Stimulated activated CD8-positive, alpha-beta memory T cell treated with anti-CD3 and anti-CD28 coated beads, Interleukin-15, amount 100 ng/mL, for 4 hours (primary cell): ENCODE measurements at places on chromosomes 7 and 10.

- no peak for DNase-seq
Measured at GRCh38 chr7:54802841-54803240, 43.8 kb upstream of the SEC61G start.

GRCh38 chr10:67788028-67788886, 49.7 kb downstream of the DNAJC12 start:
- DNase-seq, result peak; percentile 19

DNA sequence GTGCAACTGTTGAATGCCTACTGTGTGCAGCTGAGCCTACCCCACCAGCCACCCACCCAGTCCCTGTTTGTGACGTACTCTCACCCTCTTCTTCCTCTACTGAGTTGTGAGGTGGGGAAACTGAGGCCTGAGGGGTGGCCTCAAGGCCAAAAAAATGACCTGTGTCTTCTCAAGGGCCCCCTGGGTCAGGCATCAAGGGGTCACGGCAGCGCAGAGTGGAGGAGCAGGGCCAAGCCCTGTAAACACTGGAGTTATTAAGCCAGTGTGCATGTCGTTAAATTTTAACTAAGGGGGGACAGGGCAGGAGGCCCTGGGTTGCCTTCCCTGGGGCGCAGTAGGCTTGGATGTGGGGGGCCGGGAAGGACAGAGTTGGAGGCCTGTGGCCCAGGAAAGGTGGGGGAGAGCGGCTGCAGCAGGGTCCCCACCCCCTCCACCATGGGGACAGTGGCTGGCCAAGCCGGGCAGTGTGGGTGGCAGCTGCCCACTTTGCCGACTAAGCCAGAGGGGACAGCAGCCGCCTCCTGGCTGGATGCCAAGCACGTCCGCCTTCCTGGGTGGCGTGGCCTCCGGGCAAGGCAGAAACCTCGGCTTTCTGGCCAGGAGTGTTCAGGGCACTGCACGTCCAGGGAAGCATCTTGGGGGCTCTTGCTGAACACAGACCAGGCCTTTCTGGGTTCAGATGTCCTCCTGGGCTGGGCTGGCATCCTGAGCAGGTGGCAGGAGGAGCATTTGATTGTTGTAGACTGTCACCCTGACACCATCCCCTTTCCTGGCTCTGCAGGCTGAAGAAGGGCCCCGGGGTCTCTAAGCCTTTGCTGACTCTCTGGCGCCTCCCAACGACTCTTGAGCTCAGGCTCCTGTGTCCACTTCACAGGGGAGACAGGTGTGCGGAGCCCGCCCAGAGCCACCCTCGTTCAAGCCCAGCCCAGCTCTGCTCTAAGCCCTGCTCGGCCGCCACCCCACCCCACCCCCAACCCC, 1.9 kb downstream of the SLC29A4 start:
- no peak for DNase-seq

GRCh38 chr7:129072479-129073011, 17.6 kb upstream of the TNPO3 start:
- no peak for DNase-seq

GRCh38 chr7:66905689-66906088, 15.3 kb upstream of the TMEM248 start:
- no peak for DNase-seq

GRCh38 chr7:26627891-26628341, 236.5 kb downstream of the SKAP2 start:
- DNase-seq, result no peak
